Calu3 (cell line): ENCODE measurements at places on chromosomes 12 and 14. TPM values are rescaled to one million over a fixed set of nuclear protein-coding genes. Genes with fewer than 3 reads are reported as not detected.

DNA sequence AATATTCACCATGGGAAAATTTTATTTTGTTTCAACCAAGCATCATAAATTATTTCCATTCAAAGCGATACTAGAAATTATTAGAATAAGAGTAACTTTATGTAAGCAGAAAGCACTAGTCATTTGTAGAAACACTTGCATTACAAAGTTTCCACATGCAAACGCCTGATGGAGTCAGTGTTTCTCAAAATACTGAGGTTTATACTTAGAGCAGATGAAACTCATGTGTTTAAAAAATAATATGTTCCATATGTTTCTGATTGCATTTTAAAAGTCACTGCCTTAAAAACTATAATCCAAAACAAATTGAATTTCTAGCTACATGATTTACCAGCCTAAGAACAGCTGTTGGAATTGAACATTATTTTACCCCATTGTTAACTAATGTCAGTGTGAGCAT lies 1246.4 kb downstream of the SLC16A7 start:
- no peak for DNase-seq
- H3K4me3 ChIP-seq: no peak overlapping the region
- H3K36me3 ChIP-seq: no peaks in the 10 kb centered on the region

GRCh38 chr12:71645268-71645667 lies 18.4 kb downstream of the ZFC3H1 start:
- H3K27ac ChIP-seq: no peak overlapping the region
- DNase-seq: no peak
- no peaks in the 10 kb centered on the region for H3K4me1 ChIP-seq
- H3K36me3 ChIP-seq: peaks cover 52% of the 10 kb centered on the region
- H3K27me3 ChIP-seq: no peaks in the 10 kb centered on the region
- H3K4me3 ChIP-seq: no peak overlapping the region

DNA sequence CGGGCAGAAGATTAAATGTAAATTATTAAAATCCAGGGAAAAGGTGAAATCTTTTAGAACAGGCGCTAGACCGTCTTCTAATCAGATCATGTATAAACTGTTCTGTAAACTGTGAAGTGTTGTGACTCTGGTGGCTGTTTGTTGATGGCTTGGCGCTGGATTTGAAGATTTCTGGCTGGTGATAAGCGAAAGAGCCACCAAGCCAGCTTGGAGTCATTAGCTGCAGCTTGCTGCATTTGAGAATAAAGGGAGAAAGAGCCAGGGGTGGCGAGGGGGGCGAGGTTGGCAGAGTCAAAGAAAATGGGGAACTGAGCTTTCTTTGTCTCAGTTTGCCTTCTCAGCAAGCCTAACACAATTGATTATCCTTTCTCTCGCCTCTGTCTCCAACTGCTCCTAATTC lies 8.0 kb downstream of the SYNDIG1L start:
- H3K4me1 ChIP-seq: no peaks in the 10 kb centered on the region
- no peak overlapping the region for H3K27ac ChIP-seq
- peaks cover 18% of the 10 kb centered on the region for H3K27me3 ChIP-seq
- H3K4me3 ChIP-seq: no peak overlapping the region
- no peak for DNase-seq
- H3K36me3 ChIP-seq: no peaks in the 10 kb centered on the region

- no peaks in the 10 kb centered on the region for H3K36me3 ChIP-seq
- H3K27me3 ChIP-seq: no peaks in the 10 kb centered on the region
- peaks cover 18% of the 10 kb centered on the region for H3K4me1 ChIP-seq
- no peak overlapping the region for H3K4me3 ChIP-seq
- no peak overlapping the region for H3K27ac ChIP-seq
Observed at GRCh38 chr14:92585981-92586937, 72.7 kb downstream of the RIN3 start.

- no peaks in the 10 kb centered on the region for H3K36me3 ChIP-seq
- no peaks in the 10 kb centered on the region for H3K27me3 ChIP-seq
- peaks cover 14% of the 10 kb centered on the region for H3K4me1 ChIP-seq
- peak; percentile 31 for DNase-seq
- no peak overlapping the region for H3K4me3 ChIP-seq
Observed at GRCh38 chr14:70655110-70655826, 13.6 kb downstream of the TTC9 start.

- DNase-seq: peak; percentile 72
- H3K36me3 ChIP-seq: peaks cover 90% of the 10 kb centered on the region
- peak overlapping the region; percentile 89 for H3K27ac ChIP-seq
Observed at GRCh38 chr12:6532051-6532926, 2.0 kb upstream of the GAPDH start.

The CLEC2A gene
- not detected in 2 replicates for total RNA-seq

The RHEBL1 gene
- 2.0 and 2.6 TPM in 2 replicates for total RNA-seq

The AQP2 gene
- not detected in 2 replicates for total RNA-seq

The HOXC4 gene
- 0.44 and 0.57 TPM in 2 replicates for total RNA-seq

The SERPINA4 gene
- total RNA-seq: 9.8 and 17.3 TPM in 2 replicates

The HOXC9 gene
- 0.42 and 0.54 TPM in 2 replicates for total RNA-seq

The DPPA3 gene
- not detected in 2 replicates for total RNA-seq

The ABCD2 gene
- not detected in 2 replicates for total RNA-seq

The E2F7 gene
- 31.2 and 40.2 TPM in 2 replicates for total RNA-seq
